ENCODE measurements at places on chromosomes 3 and 15.

GRCh38 chr3:186287711-186288110, 74.3 kb downstream of the DGKG start:
- DNase-seq: peak; percentile 83

- no peak for DNase-seq
Observed at GRCh38 chr3:136694321-136694720, 57.9 kb downstream of the STAG1 start.

GRCh38 chr15:63923993-63924950, 90.5 kb upstream of the HERC1 start:
- DNase-seq: peak; percentile 40

- DNase-seq: no peak
Observed at GRCh38 chr3:78900426-78900825, 867.4 kb downstream of the ROBO1 start.

GRCh38 chr3:171967137-171967783, 72.1 kb upstream of the FNDC3B start:
- DNase-seq: peak; percentile 43

GRCh38 chr3:162764051-162764807, 1267.6 kb downstream of the OTOL1 start:
- no peak for DNase-seq
